Stimulated activated CD8-positive, alpha-beta memory T cell treated with anti-CD3 and anti-CD28 coated beads, Interleukin-4, amount 100 ng/mL, for 4 hours (primary cell): ENCODE measurements at places on chromosomes 1 and 21.

DNA sequence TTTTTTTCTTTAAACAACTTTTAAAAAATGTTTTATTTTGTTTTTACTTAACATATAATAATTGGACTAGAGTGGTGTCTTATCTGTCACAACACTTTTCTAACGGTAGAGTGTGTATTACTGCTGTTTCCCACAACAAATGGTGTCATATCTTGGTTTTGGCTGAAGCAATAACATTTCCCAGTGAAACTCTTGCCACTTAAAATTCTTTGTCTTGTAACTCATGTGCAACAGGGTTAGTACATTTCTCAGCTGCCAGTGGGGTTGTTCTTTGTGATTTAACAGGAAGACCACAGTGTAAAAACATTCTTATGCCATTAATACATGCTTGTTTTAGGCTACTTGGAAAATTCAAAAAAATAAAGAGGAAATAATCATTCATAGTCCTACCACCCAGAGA lies 43.5 kb downstream of the ALPL start:
- DNase-seq: no peak

DNA sequence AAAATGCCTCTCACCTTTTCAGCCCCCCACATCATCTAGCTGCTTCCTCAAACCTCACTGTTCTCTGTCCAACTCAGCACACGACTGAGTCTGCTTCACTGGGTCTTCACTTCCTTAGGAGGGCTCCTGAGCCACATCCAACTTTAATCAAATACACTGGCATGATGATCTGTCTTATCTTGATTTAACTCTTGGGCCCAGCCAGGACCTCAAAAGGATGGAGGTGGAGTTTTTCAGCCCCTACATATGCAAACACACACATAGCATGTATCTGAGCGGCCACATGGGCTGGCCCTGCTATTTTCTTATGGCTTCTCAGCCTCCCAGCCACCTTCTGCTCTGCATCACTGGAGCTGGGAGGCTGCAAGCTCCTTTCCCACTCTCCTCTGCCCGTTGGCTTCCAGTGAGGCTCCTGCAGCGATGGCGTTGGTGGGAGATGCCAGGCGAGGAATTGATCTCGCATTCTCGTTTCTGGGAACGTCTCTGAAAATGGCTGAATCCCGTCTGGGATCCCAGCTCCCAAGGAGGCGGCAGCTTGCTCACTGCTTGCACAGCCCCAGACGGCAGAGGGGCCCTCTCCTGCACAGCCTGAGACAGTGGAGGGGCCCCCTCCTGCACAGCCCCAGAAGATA lies 1.8 kb upstream of the PRXL2B start:
- DNase-seq: no peak

DNA sequence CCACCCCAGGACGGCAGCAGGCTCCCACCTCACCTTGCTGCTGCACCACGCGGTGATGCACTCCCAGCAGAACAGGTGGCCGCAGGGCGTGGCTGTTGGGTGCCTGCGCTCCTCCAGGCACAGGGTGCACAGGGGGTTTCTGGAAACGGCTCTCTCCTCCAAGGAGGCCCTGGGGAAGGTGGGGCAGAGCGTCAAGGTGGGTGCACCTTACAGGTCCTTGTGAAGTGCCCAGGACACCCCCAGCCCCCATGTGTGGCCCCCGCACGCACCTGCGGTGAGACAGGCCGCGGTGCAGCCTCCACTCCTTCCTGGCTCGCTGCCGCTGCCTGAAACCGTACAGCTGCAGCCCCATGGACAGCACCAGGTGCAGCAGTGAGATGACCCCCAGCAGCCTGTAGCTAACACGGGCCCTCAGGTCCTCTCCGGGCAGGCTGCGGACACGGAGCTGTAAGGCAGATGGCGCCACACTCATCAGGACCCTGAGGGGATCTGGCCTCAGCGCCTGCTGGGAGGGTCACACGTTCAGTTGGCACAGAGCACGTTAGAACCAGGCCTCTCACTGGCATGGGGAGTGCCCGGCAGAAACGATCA lies 5.8 kb downstream of the PEX10 start:
- DNase-seq: no peak

DNA sequence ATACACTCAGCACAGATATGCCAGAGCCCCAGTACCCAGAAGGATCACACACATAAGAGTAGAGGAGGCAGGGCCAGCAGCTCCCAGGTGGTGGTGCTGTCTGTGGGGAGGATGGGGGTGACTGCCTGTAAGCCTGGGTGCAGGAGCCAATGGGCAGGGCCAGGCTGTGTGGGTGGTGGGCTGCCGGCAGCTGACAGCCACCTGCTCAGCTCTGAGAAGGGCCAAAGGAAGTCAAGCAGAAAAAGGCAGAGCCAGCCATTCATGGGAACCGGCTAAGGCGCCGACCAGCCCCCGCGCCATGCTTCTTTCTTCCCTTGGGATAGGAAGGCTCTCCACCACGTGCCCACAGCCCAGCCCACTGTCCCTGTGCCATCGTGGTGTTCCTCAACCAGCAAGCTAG lies 14.1 kb downstream of the PIK3C2B start:
- DNase-seq: no peak

DNA sequence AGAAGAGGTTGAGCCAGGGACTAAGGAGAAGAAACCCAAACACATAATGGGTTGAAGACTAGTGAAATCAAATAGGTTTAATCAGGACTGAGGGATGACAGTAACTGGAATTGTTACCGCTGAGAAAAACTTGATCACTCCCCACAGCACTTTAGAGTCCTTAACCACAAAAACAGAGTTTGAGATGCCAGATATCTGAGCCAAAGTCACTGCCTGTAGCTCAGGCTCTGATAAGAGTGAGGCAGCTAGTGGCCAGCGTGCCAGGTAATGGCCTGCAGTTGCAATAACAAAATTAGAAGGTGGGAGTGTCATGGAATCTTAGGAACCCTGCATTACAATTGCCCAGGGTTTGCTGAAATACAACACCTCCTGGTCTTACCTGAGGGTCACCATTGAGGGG lies 48.0 kb downstream of the PRKAB2 start:
- no peak for DNase-seq

- DNase-seq: no peak
Measured at GRCh38 chr1:189275796-189276195, 1201.9 kb downstream of the BRINP3 start.

DNA sequence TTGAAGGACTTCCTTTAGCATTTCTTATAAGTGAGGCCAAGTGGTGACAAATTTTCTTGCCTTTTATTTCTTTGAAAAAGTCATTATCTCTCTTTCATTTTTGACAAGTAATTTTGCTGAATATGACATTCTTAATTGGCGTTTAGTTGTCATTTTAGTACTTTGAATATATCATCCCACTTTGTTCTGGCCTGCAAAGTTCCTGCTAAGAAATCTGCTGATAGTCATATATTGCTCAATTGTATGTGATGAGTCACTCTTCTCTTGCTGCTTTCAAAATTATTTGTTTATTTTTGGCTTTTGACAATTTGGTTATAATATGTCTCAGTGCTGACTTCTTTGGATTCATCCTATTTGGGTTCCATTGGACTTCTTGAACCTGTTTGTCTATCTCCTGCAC lies 312.6 kb downstream of the DUSP10 start:
- DNase-seq: no peak

DNA sequence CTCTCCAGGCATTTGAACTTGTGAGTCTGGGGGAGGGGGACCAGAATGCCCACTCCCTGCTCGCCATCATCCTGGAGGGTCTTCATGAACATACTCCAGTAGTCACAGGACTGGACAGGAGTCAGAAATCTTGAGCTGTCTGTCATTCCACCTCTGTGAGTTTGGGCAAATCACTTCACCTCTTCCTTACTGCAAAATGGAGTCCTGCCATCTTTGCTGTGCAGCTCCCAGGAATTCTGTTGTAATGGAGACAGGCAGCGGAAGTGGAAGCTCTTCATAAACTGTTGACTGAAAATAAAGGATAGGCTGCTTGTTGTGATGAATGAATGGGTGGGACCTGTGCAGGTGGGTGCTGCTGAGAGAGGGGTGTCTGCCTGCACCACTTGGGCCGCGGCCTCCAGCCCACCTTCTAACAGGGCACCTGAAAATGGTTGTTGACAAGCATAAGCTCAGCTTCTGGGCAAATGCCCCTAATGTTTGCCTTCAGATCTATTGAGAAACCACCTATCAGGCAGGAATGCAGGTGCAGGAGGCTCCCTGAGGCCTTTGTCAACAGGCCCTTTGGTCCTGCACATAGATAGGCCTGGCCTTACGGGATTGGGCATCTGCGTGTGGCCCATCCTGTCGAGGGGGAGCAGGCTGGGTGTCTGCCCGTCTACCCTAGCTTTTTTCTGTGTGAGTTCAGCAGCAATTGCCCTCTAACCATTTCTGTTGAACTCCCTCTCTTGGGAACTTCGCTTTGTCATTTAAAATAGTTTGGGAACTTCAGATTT lies 321.0 kb downstream of the RPS6KC1 start:
- no peak for DNase-seq

- DNase-seq: no peak
Measured at GRCh38 chr1:110607536-110608230, 1.5 kb upstream of the KCNA2 start.

GRCh38 chr1:240743705-240744104 lies 131.8 kb upstream of the GREM2 start:
- DNase-seq: no peak

DNA sequence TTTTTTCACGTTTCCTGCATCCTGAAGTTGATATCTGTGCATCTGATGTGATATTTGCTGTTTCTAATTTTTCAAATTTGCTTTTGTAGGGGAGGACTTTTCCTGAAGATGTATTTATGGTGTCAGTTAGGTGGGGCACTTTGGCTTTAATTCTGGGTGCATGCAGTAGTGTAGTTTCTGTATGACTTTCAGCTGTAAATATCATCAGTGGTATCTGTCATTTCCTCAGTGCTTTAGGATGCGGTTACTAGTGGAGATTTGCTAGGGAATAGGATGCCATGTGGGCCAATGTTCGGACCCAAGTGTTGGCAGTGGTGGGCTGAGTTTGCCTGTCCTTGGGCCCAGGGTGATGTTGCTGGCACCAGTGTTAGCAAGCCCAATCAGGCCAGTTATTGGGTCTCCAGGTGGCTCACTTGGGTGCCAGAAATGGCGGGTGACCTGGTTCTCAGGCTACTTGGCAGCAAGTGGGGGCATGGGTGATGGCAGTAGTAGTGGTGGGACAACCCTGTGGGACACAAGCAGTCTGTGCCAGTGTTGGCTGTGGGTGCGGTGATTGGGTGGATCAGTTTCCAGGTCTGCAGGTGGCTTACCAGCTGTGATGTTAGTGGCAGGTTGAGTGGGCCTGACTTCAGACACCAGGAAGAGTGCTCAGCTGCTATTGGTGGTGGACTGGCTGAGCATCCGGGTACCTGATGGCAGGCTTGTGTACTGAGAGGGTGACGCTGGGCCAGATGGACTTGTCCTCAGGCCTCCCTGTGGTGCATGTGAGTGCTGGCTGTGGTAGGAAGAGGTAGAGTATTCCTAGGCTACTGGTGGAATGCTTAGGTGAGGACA lies 24.4 kb downstream of the CD55 start:
- no peak for DNase-seq

DNA sequence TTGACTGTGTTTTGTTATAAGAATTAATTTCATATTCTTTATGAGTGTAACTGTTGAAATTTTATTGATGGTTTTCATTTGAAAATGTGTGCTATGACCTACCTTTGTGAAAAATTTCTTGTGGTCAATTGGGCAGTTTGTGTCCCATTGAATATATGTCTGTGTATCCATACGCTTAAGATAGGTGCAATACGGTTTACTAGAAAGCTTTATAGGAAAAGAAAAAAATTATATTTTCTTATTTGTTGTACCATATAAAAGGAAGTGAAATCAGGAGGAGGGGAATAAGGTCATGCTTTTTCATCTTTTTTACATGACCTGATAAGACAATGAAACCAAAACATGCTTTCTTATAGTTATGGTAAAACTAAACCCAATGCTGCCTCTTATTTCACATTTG lies 807.7 kb downstream of the USP25 start:
- no peak for DNase-seq

DNA sequence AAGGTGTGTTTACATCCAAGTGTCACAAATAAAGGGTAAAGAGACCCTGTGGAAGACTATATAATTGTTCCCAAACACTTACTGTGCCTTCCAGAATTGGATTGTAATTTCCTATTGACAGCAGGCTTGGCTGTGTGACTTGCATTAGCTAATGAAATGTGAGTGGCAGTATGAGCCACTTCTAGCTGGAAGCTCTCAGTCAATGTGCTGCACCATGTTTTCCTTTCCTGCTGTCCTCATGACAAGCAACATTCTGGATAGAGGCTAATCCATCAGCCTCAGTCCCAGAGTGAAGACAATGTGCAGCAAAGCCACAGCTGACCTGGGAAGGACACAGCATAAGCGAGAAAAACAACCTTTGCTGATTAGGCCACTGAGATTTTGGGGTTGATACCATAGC lies 5.9 kb upstream of the FOXJ3 start:
- DNase-seq: no peak

DNA sequence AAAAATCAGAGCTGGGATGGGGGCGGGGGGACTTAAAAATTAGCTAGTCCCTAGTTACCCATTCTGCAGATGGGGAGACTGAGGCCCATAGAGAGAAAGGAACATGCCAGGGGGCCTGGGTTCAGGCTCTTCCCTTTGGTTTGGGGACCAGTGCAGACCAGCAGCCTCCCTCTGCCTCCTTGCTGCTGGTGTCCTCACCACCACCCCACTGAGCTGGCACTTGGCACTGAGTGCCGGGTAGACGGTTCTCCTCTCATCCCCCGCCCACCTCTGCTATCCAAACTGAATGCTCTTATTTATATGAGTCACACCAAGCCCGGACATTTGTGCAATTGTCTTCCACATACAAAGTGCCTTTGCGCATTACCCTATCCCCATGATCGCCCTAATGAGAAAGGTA lies 39.2 kb downstream of the CAMK2N1 start:
- no peak for DNase-seq

DNA sequence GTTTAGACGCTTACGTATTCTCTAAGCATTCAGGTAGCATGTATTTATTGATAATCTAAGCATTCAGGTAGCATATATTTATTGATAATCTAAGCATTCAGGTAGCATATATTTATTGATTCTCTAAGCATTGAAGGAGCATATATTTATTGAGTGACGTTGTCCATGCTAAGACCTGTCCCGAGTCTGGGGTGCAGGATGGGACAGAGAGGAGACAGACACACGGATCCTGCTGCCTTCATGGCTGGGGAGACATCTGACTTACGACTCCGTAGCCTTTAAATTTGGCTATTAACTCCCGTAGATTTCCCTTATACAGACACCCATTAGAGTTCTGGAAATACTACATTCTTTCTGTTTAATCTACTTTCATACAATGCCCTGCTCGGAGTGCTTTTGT lies 982 bp downstream of the SCCPDH start:
- DNase-seq: no peak

- DNase-seq: no peak
Measured at GRCh38 chr1:29525941-29526340, 289.6 kb downstream of the PTPRU start.

GRCh38 chr1:167839009-167839408 lies 74.9 kb downstream of the ADCY10 start:
- no peak for DNase-seq

GRCh38 chr1:2279210-2279639 lies 51.1 kb downstream of the SKI start:
- DNase-seq: no peak

GRCh38 chr1:162215902-162216301 lies 146.4 kb downstream of the NOS1AP start:
- DNase-seq: no peak
